Common myeloid progenitor, CD34-positive (primary cell): ENCODE measurements at places on chromosomes 4 and X.

GRCh38 chrX:154059729-154060245 lies 37.7 kb downstream of the MECP2 start:
- no peak for DNase-seq

DNA sequence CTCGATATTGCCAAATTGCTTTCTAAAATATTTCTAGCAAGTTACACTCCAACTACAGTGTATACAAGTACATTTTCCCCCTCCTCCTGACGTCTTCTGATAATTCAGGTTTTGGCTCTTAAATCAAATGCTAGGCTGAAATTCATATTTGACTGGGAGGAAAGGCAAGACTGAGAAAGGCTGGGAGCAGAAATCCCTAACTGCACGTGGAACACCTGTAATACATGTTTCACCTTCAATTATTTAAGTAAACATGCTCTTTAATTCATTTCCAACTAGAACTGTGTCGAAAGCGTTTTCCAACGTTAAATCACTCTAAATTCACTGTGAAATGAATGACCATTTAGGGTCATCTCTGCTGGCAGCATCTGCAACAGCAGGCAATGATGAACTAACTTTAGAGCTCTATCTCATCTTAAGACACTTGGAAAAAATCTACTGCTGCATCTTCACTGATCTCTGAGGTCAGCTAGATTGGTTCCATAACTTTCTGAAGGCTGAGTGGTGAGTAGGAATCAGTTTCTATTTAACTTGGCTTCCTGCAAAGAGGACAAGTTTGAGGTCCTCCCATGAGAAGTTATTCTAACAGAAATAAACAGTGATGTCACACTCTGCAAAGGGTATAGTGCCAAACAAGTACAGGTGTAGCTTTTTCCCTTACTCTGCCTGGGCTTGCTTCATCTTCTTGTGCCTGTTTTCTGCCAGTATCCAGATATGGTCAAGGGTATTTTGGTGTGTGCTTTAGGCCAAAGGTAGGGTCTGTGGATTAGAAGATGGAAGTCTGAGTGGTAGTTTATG lies 144.3 kb upstream of the PAK3 start:
- DNase-seq: no peak

- DNase-seq: no peak
Measured at GRCh38 chr4:73245955-73246354, 12.6 kb downstream of the ANKRD17 start.

- no peak for DNase-seq
Measured at GRCh38 chrX:72216973-72217372, 21.9 kb downstream of the ERCC6L start.

DNA sequence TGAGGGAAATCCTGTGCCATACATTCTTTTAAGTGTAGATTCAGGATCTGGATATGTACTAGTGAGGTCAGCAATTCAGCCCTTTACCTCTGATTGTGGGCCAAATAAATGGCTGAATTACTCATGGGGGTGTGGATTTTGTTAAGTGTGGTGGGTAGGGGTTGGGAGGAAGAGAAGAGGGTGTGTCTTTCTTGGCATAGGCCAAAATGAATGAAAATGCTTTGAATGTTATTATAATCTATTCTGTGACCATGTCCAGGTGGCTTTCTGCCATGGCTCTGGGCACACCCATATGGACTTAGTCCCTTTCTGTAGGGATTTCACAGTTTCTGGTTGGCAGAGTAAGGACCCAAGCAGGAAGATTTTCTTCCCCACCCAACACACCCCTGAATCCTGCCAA lies 244.3 kb downstream of the CBR4 start:
- no peak for DNase-seq

GRCh38 chr4:2806390-2807355 lies 13.8 kb downstream of the SH3BP2 start:
- no peak for DNase-seq

- no peak for DNase-seq
Measured at GRCh38 chr4:73499996-73500765, 18.6 kb downstream of the AFM start.

DNA sequence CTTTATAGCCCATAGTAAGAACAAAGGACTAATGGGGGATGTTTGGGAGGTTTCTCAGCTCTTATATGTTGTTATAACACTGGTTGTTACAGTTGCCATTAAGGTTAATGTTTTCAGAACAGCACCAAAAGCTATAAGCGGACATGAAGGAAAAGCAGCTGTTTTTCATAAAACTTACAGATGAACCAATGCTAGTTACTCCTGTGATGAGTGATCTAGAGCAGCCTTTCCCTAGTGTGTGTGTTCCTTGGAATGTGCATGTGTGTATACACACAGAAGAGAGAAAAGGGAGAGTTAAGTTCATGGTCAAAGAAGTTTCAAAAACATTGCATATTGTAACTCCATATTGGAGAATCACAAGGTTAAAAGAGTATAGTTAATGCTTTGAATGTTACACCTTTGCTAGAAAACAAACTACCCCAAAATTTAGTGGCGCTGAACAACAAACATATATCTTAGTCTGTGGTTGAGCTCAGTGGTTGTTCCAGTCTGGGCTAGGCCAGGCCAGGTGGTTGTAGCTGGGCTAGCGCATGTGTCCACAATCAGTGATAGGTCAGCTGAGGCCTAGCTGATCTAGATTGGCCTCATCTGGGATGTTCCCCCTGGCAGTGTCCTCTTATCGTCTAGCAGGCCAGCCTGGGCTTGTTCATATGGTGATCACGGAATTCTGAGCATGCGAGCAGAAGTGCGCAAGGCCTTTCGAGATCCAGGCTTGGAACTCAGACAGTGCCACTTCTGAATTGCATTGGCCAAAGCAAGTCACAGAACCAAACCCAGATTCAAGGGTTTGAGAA lies 151.0 kb downstream of the NHS start:
- no peak for DNase-seq

DNA sequence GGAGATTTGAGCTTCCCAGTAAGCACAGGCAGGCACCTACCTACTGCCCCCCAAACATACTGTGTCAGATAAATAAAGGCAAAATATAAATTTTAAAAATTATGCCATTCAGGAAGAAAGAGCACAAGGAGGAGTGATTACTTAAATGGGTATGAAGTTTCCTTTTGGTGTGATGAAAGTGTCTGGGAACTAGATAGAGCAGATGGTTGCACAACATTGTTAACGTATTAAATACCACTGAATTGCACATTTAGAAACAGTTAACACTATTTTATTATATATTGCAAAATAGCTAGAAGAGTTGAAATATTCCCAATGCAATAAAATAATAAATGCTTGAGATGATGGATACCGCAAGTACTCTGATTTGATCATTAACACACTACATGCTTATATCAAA lies 374.7 kb upstream of the FGF13 start:
- DNase-seq: no peak

- peak; percentile 78 for DNase-seq
Measured at GRCh38 chrX:103629318-103630170, 769 bp downstream of the TCEAL1 start.

GRCh38 chrX:40097504-40098263 lies at the start of gene BCOR:
BCOR (minus strand) TSS chrX:40097958; CDS start chrX:40077929, 20,029 bp downstream.
- DNase-seq: peak; percentile 71

DNA sequence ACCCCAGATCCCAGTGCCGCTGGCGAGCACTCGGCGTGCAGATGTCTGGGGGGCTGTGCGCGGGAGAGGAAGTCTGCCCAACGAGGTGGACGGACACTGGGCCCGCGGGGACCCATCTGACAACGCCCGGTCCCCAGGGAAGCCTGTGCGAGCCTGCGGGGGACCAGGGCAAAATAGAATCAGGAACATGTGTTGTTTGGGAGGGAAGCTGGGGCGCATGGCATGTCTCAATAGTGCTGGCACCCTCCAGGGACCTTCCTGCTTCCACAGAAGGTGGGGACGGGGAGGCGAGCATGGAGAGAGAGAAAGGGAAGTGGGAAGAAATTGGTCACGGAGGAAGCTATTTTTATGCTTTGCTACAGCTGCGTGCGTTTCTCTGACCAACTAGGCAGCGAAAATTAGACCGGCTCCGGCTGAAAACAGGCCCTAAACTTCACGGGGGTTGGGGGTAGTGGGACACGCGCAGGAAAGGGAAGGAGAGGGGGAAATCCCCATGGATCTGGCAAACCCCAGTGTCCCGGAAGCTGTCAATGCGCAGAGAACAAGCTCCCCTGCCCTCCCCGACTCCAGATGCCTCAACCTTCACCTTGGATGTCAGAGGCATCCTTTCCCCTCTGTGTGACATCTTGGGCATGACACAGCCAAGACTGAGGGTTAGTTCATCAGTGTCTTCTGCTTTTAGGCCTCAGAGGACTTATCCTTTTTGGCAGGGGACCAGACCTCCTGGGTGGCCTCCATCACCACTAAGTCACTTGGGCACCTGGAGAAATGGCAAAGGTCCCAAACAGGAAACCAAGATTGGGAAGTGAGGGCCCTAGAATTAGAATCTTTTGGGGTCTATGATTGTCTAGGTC lies 169.8 kb upstream of the BCOR start:
- peak; percentile 27 for DNase-seq

GRCh38 chrX:118594697-118595420 lies 99.2 kb downstream of the DOCK11 start:
- DNase-seq: no peak

DNA sequence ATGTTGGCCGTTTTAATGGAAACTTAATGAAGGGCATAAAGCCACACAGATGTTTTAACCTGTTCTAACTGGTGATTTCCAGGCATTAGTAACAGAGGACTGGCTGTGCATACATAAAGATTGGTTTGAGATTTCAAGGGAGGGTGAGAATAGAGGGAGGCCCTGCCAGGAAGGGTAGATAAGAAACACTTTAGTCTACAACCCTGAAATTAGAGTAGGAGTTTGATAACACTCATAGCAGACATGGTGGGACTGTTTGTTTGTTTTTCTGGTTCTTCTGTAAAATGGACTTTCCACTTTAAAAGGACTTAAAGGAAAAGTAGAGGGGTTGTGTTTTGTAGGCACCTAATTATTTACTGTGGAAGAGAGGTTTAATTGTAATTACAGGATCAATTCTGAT lies 16.2 kb downstream of the SLC4A4 start:
- DNase-seq: no peak

DNA sequence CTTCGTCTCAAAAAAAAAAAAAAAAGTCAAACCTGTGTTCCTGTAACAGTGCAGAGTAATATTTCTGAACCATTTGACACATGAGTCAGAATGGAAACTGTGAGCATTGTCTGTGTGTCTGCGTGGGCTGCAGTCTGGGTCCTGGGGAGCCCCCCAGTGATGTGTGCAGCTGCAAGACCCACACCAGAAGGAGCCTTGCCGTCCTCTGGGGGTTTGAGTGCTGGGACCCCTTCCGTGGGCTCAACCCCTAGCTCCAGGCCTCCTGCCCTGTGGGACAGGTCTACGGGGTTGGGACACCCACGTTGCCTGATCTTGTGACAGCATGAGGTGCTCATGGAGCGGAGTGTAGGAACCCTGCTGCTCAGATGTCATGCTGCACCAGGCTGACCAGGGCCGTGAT lies 43.7 kb downstream of the DDX3X start:
- no peak for DNase-seq

- no peak for DNase-seq
Measured at GRCh38 chr4:108168160-108168670, 517 bp downstream of the LEF1 start.

- DNase-seq: no peak
Measured at GRCh38 chrX:98350940-98351339, 1467.2 kb downstream of the RPA4 start.

- no peak for DNase-seq
Measured at GRCh38 chr4:3276986-3277385, 15.8 kb upstream of the RGS12 start.

- DNase-seq: no peak
Measured at GRCh38 chrX:77167993-77168392, 279.2 kb upstream of the FGF16 start.

GRCh38 chr4:80922941-80923340 lies 107.6 kb upstream of the BMP3 start:
- DNase-seq: no peak

- no peak for DNase-seq
Measured at GRCh38 chrX:96611619-96612362, 72.9 kb upstream of the DIAPH2 start.

DNA sequence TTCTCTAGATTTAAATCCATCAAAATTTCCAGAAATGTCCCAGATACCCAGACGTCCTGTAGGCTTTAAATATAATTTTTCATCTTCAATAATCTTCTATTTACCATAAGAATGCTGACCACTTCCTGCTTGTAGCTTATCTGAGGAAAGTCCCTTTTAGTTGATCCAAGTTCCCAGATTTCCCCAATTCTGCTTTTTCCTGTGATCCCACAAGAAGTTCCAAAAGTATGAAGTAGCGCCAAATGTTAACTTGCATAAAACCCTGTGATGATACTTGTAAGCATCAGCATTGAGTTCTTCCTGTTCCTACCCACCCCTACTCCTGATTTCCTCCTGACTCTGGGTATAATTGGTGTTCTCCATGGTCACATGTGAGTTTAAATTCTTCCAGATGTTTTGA lies 10.6 kb upstream of the TLR8 start:
- no peak for DNase-seq

- peak; percentile 79 for DNase-seq
Measured at GRCh38 chrX:51332188-51332942, at the start of gene NUDT10. NUDT10 (plus strand) TSS chrX:51332822; CDS start chrX:51332966, 144 bp downstream.

GRCh38 chrX:73850124-73851013 lies 287.4 kb downstream of the CHIC1 start:
- DNase-seq: no peak

- DNase-seq: no peak
Measured at GRCh38 chrX:57771689-57772088, 91.6 kb upstream of the NLRP2B start.

DNA sequence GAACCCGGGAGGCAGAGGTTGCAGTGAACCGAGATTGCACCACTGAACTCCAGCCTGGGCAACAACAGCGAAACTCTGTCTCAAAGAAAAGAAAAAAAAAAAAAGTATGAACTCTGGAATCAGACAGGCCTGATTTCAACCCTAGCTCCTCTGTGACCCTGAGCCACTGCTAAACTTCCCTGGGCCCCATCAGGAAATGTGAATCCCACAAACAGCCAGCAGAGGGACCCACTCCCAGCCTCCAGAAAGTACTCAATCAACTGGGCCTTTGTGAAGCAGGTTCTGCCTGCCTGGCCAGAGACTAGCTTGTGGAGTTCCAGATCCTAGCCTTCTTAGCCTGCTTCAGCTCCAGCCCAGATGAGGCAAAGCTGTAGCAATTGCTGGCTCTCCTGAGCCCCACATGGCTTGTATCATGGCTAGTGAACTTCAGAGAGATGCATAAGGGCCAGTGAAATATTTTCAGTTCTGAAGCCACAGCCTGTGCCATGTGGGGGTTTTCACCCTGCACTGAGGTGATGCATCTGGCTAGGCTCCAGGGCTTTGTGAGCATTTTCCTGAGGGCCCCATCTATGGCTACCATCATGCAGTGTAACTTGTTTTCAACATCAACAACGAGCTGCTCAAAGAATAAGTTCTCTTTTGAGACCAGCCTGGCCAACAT lies 7.2 kb upstream of the IDS start:
- DNase-seq: no peak

DNA sequence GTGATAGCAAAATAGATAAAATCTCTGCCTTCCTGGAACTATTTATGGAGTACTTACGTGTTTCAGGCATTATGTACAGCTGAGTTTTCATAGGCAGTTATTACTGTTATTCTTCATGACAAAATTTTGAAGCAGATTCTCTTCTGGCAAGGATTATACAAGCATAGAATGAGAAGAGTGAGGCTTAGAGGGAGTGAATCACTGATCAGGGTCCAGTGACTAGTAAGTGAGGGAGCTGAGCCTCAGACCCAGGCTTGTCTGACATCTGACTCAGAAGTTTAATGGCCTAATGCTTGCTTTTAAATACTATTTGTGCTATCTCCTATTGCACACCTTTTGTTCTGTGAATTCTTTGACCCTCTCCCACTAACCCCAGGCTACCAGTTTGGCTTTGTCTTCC lies 110.6 kb downstream of the DTHD1 start:
- DNase-seq: no peak

- DNase-seq: peak; percentile 70
Measured at GRCh38 chr4:73859614-73860088, 6.6 kb downstream of the PF4V1 start.

GRCh38 chr4:84688605-84689004 lies 105.7 kb downstream of the CDS1 start:
- no peak for DNase-seq
